ENCODE measurements at places on chromosomes 2 and 18.

DNA sequence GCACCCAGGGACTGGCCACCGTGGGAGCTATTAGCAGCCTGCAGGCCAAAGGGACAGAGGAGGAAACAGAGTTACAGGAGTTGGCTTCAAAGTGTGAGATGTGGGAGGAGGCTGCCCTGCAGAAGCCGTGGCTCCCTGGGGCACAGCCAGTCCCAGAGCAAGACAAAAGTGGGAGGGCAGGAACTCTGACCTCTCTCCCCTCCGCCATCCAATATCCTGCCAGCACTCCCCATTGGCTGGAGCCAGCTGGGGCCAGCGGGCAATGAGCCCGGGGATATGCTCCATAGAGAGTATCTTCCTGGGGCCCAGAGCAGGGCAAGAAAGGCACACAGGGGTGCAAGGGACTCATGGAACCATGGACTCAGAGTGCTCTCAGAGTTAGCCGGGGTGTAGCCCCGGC, 143.1 kb downstream of the INHBB start:
- DNase-seq, result no peak

- DNase-seq, result no peak
These were observed 365.7 kb downstream of the TNS1 start for GRCh38 chr2:217636991-217637561.

DNA sequence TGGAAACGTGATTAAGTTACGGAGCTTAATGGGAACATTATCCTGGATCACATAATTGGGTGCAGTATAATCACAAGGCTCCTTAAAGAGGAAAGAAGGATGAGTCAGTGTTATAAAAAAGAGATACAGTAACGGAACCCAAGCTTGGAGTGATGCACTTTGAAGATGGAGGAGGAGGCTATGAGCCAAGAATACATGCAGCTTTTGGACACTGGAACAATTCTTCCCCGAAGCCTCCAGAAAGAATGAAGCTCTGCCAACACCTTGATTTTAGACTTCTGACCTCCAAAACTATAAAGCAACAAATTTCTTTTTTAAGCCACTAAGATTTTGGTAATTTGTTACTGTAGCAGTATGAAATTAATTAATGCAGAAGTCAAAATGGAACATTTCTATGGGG, 85.1 kb downstream of the CDH7 start:
- DNase-seq, result no peak

DNA sequence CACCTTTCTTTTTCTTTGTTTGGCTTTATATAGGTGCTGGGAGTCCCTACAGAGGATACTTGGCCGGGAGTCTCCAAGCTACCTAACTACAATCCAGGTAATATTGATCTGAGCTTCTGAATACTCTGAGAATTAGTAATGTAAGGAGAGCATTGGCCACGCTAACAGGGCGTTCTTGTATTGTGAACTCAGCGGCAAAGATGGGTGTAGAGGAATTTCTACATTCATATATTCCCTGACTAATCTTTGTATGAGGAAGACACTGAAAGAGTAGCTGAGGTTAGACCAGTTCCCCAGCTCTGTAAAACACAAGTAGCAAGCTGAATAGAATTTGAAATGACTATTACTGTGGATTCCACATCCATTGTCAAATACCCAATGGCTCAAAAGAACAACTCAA, 48.5 kb downstream of the CDK15 start:
- no peak for DNase-seq

DNA sequence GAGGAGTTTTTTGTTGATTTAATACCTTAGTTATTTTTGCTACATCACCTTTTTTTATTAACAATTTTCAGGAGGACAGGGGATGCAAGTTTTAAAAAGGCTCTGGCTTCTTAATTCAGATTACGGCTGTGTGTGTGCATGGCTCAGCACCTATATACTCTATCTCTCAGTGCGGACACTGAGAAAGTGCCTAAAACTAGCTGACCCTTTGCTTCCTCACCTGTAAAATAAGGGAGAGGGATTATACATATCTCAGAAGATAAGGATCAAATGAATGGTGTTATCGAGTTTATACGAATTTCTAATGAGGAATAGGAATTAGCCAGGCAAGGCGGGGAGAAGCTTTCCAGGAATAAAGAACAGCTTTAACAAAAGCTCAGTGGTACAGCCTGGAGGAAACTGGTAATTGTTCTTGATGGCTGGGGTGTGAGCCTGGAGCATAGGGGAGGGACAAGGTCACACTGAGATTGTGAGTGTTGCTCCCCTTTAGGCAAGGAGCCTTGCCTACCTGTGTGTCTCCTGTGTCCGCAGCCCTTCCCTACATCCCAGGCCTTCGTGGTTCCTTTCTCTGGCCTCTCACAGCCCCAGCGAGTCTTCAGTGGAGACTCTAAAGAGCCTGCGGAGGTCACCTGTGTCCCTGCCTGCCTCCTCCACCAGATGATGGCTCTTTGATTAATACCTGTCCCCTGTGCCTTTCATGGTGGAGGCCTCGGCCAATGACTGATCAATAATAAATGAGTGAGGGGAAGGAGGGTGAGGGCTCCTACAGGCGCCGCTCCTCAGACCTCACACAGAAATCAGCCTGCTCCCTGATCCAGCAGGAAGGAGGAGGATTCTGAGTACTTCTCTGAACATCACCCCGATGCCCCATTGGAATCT, 92.7 kb downstream of the DDX1 start:
- no peak for DNase-seq

GRCh38 chr2:3742743-3743508, 39.6 kb downstream of the DCDC2C start:
- DNase-seq, result no peak

Data from T-helper 2 cell (primary cell).